ENCODE measurements at places on chromosomes 2 and 18.
A peak's percentile ranks its signal among the peaks of the same experiment; 100 is the strongest.

DNA sequence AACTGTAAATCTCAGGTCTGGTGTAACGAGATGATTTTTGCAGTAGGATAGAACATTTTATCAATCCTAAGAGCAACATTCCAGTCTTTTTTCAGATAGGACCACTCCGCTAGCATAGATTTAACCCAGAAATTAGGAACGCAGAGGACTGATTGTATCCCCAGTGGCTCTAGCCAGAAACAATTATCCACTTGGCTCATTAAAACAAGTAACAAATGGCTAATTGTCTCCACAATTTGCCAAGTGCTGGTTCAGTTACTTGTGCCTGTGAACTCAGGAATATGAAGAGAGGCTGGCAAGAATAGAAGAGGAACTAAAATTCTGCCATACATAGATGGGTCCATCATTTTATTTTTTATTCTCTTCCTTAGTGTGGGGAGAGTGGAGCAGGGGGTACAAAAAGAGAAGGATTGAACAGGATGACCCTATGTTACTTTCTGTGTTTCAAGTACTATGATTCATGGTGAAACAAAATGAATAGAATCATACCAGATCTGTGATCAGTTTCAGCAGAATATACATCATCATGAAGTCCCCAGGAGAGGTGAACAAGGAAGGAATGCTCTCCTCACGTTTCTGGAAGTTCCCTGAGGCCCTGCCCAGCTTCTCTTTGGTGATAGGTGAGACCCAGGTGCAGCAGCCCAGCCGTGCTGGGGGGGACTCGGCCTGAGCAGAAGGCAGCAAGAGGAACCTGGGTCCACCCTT lies 121.6 kb downstream of the ARL4C start:
- DNase-seq, result no peak

GRCh38 chr2:52288596-52288995 lies 1256.7 kb upstream of the NRXN1 start:
- DNase-seq, result no peak

GRCh38 chr2:144372410-144373080 lies 147.4 kb downstream of the ZEB2 start:
- no peak for DNase-seq

GRCh38 chr2:105455488-105456003 lies 56.7 kb upstream of the FHL2 start:
- no peak for DNase-seq

DNA sequence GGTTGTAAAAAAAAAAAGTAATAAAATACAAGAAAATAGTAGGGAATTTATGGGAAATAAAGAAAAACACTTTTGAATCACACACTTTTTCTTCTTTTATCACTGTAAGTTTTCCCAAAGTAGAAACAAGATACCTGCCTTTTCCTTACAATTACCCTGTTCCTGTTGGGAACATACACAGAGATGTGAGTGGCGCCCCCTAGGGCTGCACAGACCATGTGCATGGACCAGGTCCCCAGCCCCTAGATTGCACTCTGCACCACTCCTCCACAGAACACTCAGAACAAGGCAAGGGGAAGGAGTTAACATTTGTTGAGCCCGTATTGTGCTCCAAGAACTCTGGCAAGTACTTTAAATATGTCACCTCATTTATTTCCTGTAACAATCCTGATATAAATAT lies 118.7 kb upstream of the NRP2 start:
- DNase-seq, result peak; percentile 16

DNA sequence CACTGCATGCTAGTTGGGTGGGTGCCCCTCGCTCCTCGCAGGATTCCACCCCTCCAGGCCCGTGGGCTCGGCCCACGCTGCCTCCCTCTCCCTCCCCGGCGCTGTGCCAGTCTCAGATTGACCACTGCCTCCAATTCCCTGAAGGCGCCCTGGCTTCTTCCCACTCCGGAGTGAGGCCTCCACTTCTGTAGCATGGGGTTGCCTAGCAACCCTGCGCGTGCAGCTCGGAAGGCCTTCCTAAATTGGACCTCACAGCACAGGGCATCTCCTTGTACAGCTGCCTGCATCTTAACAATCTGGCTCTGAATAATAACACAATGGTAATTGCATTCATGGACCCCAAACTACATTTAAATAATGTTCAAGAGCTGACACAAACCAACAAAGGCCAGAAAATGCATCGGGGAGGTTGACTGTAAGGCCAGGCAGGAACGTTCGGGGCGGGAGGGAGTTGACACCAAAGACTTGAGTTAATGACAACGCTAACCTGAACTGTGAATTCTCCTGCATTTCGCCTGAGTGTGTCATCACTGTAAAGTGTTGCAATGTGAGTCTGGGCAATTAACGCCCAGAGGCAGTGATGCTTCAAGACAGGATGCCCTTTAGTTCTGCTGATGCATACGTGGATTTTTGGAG lies 222.9 kb downstream of the ZBTB7C start:
- DNase-seq, result no peak

- DNase-seq, result no peak
These were observed 28.3 kb upstream of the ITGB6 start for GRCh38 chr2:160228141-160228917.

DNA sequence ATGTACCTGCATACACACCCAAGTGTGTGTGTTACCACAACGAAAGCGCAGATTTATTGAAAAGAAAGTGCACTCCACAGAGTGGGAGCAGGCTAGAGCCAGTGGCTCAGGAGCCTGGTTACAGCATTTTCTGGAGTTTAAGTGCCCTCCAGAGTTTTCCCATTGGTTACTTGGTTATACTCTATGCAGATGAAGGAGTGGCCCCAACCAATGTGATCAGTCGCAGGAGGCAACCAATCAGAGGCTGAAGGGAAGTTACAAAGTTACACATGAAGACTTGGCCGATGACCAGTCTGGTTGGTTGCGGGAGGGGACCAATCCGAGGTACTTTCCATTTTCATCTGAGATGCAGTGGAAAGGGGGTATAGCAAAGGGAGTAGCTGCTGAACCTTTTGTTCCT lies 13.5 kb upstream of the PRLH start:
- DNase-seq, result no peak

- no peak for DNase-seq
These were observed 2.8 kb upstream of the PSMD1 start for GRCh38 chr2:231053846-231054245.

DNA sequence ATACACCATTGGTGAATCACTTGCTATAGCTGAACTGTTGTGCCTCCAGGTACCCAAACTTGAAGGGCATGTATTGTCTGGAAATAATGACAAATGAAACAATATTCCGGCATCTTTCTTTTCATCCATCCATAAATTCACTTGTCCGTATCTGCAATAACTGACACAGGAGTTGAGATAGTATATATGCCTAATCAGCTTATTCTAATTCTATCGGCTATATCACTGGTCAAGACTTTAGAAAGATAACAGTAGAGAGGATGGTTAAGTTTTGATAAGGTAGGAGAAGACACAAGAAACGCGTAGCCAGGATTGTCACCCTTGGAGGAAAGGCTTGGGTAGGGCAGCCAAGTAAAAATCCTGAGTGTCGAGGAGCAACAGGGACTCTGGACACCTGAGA lies 1634.6 kb upstream of the CELF4 start:
- no peak for DNase-seq

GRCh38 chr2:74179063-74179865 lies 585 bp upstream of the MOB1A start:
- DNase-seq, result no peak

DNA sequence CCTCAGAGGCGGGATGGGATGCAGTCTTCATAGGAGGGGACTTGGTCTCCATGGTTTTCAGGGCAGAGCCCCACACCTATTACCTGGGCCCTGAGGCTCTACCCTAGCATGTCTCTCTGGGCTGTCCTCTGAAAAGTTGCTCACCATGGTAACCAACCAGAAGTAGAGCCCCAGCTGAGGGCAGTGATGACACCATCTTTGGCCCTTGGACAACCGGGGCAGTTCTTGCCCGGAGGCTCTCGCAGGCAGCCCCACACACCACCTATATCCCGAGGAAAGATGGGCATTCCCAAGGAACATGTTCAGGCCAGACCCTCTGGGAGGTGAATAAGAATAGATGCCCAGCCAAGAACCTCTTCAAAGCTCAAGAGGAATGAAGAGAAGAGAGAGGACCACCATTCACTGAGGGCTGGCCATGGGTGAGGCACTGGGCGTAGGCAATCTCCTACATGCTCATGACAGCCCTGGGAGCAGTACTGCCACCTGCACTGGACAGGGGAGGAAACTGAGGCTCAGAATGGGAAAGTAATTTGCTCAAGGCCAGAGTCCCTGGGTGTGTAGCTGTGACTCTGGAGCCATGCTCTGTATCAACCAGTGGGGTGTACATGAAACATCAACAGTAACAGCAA lies 72.5 kb downstream of the HS1BP3 start:
- DNase-seq, result no peak

DNA sequence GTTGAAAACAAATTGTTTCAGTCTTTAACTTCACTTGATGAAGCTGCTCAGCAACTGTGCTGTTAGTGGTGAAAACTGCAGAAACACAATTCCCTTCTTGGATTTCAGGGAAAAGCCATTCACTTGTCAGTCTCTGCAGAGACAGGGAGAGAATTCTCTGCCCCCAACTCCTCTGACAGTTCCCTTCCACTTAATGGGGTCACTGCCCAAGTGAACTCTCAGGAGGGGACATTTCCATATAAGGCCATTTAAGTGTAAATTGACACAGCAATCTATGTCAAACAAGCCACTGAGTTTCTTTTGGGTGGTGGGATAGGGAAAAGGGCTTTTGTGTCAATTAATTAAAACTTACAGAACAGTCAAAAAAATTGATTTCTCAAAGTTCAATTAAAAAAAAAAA lies 51.4 kb upstream of the DNER start:
- DNase-seq, result no peak

DNA sequence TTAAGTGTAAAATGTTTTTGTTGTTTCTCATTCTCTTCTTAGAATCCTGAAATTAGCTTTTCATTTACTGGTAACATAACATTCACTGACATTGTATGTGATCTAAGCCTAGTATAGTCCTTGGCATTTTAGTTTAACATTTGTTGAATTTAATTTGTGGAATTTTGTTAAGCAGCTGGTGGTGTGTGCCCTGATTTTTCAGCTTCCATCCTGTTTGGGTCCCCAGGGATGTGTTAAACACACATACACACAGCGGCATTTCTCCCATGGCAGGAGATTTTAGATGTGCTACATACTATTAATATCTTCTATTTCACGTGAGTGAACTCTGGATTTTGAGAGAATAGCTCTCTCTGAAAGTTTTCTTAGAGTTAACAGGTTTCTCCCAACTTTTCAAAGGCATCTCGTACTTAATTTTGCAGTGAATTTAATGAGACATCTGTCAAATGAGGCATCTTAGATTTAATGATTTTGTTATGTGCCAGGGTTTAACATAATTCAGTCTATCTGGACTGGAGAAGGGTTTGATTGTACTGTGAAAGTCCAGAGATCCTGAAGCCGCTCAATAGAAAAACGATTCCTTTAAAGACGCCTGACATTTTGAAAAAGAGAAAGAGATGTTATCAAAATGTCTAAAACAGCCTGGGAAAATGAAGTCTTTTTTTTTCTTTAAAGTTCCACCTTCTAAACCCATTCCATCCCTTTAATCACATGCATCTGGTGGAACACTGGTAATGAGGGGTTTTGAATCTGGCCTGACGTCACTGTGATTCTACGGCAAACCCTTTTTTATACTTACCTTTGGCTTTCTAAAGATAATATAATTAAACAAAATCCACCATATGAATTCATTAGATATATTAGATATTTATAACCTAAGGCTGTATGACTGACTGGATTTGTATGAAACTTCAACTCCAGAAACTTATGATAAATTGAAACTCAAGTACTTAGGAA lies 6.8 kb downstream of the PHLPP1 start:
- DNase-seq, result no peak

GRCh38 chr18:69265656-69266055 lies 135.0 kb upstream of the DOK6 start:
- no peak for DNase-seq

DNA sequence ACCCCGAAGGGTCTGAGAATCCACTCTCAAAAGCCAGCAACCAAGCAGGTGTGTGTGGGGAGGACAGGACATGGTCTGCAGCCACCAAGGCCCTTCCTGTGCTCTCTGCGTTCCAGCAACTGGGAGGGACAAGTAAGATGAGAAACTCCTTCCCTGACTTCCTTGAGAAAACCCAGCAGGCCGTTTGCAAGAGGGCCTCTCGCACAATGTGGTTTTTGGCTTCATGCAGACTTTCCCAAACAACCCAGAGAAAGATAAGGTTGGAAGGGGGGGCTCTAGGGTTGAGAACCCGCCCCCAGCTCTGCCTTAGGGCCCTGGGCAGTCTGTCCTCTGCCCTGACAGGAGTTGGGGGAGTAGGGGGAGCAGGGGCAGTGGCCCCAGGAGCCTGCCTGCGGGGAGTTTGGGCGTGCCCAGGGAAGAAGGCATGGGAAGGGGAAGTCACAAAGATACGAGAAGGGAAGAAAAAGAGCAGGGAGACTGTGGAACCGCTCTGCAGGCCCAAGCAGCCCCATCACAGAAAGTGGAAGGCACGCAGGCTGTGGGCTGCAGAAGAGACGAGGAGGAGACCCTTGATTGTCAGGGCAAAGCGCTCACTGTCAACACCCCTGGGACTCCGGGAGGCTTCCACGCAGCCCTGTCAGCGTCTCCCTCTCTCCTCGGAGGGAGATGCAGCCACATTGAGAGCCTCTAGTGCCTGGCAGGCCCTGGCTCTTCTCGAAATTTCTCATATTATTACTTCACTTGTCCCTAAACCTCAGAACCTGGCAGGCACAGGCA lies 99.8 kb downstream of the SMAD7 start:
- DNase-seq, result no peak

DNA sequence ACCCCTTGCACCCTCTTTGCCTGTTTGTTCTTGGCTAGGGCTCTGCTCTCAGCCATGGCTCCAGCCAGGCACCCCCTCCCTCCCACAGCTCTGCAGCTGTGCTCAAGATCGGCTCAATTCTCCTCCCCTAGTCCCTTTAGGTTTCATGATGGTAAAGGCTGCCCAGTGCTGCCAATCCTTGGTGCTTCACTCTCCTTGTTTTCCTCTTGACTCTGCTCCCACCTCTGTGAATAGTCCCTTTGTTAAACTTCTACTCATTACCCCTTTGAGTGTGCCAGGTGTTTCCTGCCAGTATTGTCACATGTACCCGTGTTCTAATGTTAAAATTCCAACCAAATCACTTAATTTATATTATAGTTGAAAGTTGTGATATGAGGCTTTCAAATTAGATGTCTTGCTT lies 101.0 kb upstream of the CERS6 start:
- DNase-seq, result no peak

GRCh38 chr2:97761192-97761591 lies 47.8 kb downstream of the ZAP70 start:
- no peak for DNase-seq

GRCh38 chr2:54839461-54840255 lies 116.2 kb downstream of the EML6 start:
- DNase-seq, result no peak

Measured in NCI-H2081 (cell line).